Right atrium auricular region (tissue), 2 donors: ENCODE measurements at places on chromosomes 6 and 20. TPM values are rescaled to one million over a fixed set of nuclear protein-coding genes. Genes with fewer than 3 reads are reported as not detected.

DNA sequence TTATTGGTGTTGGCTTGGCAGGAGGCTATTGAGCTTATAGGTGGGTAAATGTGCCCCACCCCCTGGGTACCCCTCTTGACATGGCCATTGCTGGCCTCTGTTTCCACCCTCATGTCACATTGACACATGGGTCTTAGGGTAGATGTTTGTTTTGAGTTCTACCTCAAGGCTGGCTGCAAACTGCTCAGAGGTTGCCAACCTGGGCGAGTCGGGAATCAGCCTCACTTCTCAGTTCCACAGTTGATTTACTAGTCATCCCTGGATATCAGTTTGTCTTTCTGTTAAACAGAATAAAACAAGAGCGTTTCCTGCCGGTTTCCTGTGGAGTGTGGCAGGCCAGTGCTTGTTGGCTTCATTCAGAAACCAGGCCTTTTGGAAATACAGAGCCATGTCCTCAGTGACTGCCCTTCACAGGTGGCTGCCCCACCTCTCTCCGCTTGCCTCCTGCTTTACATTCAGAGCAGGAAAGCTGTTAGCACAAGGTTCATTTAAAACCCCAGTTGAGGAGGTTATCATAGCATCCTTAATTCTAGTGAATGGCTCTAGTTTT, 105.6 kb downstream of the TCP11 start:
- no peak for DNase-seq

DNA sequence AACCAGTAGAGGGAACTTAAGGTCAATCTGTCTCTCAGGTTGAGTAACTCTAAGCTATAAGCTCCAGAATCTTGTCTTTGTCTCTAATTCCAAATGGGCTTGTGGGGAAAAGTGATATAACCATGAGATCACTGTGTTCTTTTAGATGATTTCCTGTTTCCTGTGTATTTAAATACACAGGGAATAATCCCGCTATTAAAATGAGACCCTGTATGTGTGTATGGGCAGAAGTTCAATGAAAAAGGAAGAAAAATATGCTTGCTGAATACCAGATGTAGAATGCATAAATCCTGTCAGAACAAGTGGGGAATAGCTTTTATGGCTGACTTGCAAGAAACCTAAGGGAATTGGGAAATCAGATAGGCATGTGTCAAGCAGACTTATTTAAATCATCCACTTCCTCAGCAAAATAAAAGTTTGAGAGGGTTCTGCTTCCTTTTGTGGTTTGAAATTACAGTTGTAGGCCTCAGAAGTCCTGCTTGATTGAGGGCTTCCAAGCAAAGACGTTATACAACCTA, 164.7 kb upstream of the PDE7B start:
- no peak for DNase-seq

DNA sequence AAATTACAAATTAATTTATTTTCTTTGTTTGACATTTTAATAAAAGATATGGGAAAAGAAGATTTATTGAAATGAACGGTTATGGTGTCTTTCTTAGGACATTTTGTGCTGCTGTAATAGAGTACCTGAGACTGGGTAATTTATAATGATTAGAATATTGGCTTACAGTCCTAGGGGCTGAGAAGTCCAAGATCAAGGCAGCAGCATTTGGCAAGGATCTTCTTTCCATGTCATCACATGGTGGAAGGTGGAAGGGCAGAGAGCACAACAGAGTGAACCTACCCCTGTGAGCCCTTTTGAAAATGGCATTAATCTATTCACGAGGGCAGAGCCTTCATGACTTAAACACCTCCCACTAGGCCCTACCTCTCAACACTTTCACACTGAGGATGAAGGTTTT, 75.7 kb upstream of the LTV1 start:
- no peak for DNase-seq

DNA sequence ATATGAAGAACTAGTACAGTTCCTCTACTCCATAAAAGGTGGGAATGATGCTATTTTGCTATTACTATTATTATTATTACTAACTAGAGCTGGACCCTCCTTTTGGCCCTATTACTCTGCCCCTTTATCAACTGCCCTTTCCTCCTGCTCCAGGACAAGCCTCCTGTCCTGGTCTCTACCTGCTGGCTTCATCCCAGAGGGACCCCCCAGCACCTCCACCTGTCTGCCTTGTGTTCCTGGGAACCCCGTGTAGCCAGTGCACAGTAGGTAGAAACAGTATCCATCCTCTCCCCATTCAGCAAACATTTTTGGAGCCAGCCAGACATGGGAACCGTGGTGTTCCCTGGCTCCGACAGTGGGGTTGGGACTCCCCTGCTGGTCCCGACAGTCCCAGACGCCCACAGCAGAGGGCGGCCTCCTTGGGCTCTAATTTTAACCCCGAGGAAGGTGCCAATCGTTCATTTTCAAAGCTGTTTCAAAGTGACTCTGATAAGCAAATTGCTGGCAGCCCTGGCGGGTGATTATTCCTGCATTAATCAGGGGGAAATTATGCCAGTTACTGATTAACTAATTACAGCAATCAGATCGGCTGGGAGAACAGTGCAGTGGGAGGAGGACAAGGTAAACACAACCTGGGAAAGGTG, 44.2 kb upstream of the MDGA1 start:
- DNase-seq = no peak

MOXD1 gene
- 2.5 TPM for total RNA-seq

MUCL3 gene
- total RNA-seq = not detected
